ENCODE measurements at places on chromosomes 2 and 18.

DNA sequence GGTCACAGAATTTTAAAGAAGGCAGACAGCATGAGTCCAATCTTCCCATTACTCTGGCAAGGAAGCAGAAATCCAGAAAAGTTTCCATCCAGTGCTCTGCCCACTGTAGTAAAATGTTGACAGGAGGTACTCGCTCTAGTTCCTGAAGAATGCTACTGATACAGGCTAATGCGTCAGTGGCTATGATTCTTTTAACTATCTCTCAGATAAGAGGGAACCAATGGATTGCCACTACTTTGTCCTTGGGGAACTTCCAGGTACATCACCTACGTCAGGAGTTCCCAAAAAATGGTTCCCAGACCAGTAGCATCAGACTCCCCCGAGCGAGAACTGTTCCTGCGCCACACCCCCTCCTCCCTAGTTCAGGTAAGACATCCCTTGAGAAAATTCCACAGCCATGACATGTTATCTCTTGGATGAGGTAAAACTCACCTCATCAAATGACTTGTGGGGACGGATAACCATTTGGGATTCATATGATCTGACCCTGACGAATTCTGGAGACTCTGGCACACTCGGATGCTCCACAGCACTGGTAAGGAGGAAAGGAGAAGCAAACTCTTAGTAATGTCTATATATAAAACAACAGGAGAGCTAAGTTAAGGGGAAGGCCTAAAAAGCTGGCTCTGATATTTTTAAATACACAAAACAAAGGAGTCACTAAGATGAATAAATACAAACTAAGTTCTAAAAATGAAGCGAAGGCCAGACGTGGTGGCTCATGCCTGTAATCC, 16.5 kb downstream of the STARD7 start:
- no peak for DNase-seq

DNA sequence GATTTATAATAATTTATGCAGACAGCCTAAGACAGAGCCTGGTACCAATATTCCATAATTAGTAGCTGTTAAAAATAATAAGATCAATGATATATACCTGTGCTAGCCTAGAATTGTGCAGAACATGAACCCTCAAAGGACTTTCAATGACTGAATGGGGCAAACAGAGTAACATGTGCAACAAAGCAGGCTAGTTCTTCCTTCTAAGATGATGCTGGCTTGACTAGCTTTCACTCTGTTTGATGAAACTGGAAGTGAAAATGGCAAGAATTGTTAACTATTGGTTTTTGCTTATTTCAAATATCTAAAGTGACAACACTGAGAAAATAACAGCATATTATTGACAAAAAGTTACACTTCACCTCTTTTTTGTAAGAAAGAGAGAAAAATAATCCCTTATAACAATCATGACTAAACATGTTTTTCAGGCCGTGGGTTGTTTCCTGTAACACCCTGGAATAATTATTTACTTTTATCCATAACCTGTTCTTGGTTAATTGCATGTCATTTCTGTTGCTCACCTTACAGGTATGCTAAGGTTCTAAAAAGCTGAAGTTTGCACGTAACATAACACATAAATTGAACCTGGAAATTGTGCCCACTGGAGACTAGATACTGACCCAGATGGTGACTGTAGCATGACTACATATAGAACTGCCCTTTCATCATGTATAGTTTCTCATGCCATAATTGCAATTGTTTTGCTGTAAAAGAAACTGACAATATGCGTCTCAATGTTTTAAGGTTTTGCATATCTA, 108.7 kb downstream of the C18orf54 start:
- no peak for DNase-seq

GRCh38 chr2:205500065-205500464, 182.2 kb upstream of the NRP2 start:
- DNase-seq, result no peak

DNA sequence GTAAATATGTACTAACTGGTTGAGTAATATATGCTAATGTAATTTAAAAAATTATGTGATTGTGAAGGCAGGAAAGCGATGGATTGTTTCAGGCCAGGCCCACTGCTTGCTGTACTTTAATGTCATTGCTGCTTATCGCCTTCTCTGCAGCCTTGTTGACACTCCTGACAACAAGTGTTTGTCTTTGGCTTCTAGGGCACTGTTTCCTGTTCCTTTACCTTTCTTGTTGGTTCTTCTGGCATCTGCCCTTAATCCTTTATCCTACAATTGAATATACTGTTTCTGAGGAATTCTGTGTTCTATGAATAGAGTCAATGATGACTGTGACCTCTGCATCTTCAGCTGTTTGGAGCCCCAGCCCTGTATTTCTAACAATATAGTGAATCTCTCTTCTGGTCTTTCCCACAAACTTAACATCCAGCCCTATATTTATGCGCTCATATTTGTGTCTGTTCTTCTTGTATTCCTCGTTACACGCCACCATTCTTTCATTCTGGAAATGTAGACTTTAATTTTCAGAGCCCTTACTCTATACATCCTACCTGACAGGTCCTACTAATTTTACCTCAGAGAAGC, 17.6 kb downstream of the ACSL3 start:
- no peak for DNase-seq

GRCh38 chr18:49495480-49495879, 8.4 kb upstream of the C18orf32 start:
- DNase-seq, result no peak

DNA sequence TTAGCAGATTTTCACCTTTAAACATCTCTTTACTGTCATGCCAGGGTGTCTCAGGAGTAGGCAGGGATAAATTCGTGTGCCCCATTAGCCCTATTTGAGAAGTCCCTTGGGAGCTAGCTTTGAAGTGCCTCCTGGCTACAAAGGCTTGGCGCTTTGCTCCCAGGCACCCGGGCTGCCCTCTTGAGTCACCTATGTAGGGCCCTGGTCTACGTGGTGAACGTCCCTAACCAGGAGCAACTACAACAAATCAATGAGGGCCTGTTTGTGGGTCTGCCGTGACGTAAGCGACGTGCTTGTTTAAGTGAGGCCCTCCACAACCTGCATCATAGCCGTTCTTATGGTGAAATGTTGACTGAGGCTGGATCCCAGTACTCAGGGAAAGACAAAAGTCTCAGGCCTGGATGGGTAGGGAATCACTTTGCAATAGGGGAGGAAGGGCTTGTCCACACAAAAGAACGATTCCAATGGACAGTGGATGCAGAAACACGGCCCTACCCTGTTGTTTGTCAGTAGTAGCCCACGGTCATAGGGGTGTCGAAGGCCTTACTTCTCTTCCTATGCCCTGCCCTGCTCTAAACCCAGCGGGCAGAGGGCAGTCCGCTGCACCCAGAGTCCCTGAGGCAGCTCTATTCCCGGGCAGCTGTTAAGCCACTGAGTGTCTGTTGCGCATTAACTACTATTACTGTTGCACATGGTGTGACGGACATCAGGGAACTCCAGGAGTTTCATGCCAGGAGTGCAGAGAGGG, 93.9 kb downstream of the INHBB start:
- DNase-seq, result no peak

All from liver (tissue), 10 donors.